ENCODE measurements at places on chromosomes 11 and 22.
A peak's percentile ranks its signal among the peaks of the same experiment; 100 is the strongest.

- DNase-seq = no peak
Observed at GRCh38 chr11:112520354-112520753, 259.7 kb upstream of the PLET1 start.

- peak; percentile 79 for DNase-seq
Observed at GRCh38 chr11:86068138-86068871, 579 bp downstream of the PICALM start.

- DNase-seq = peak; percentile 62
Observed at GRCh38 chr11:66659763-66660162, 17.9 kb downstream of the RBM4B start.

GRCh38 chr22:17164392-17165024, 5.4 kb upstream of the HDHD5 start:
- no peak for DNase-seq

- no peak for DNase-seq
Observed at GRCh38 chr11:57311109-57311936, 13.4 kb downstream of the TNKS1BP1 start.

DNA sequence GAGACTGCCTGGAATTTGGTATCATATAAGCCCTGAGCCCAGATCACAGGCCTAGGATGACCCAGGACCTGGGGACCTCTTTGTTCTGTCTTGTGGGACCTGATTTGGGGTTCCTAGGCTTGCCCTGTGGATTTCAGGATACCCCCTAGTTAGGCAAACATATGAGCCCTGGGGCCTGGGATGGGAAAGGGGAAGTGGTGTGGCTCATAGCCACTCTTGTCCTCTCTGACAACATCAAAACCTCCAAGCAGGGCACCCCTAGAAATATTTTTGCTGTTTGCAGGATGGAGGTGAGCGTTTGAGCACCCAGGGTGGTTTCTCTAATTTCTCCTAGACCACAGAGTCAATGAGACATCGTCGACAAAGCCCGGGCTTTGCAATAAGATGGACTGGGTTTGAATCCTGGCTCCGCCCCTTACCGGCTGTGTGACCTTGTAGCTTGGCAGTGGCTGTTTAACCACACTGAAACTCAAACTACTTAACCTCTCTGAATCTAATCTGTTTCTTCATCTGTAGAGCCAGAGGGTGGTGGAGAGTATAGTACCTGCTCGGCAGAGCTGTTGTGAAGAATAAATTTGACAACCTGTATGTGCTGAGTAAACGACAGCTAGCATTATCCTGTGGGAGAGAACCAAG, 5.3 kb upstream of the LRRC10B start:
- DNase-seq = no peak

DNA sequence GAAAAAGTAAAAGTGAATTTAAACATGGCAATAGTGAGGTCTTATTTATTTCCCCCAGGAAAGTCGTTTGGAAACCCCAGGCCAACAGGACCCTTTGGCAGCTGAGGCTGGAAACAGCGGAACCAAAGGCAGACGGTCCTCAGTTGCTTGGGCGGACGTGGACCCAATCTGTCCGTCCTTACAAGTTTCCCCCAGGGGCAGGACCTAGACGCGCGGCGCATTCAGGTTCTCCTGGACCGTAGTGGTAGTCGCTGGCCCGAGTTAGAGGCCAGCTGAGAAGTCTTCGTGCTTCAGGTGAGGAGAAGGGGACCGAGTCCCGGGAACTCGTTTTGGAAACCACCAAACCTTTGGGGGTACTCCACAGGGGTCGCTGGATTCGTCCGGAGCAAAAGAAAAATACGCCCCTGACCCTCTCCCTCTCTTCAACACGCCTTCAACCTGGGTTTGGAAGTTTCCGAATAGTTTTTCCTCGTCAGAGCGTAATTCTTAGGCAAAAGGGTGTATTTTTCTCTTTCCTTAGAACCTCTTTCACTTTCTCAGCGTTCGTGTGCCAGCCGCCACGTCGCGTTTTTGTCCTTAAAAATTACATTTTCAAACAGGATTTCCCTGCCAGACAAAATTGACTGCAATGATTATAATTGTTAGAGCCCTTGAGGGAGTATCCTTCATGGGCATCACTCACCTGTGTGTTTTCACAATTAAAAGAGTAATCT, 2.1 kb downstream of the METTL15 start:
- DNase-seq = peak; percentile 72

- DNase-seq = no peak
Observed at GRCh38 chr11:84660257-84660977, 966.7 kb downstream of the DLG2 start.

GRCh38 chr11:35539781-35540281, 14.4 kb upstream of the PAMR1 start:
- DNase-seq = no peak

DNA sequence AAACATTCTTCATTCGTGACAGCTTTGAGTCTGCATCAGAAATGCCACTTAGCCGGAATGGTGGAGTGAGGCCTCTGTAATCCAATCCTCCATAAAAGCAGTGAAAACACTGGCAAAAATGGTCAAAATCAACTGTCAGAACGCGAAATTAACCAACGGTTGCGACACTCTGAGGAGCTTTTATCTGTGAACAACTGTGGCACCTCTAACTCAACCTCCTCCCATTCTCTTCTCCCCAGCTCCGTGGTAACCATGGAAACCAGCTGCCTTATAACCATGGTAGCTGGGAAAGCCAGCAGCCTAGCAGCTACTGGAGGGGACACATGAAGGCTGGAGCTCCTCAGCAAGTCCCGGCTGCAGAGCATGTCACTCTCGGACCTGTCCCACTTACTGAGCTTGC, 20.3 kb downstream of the AP2A2 start:
- DNase-seq = no peak

DNA sequence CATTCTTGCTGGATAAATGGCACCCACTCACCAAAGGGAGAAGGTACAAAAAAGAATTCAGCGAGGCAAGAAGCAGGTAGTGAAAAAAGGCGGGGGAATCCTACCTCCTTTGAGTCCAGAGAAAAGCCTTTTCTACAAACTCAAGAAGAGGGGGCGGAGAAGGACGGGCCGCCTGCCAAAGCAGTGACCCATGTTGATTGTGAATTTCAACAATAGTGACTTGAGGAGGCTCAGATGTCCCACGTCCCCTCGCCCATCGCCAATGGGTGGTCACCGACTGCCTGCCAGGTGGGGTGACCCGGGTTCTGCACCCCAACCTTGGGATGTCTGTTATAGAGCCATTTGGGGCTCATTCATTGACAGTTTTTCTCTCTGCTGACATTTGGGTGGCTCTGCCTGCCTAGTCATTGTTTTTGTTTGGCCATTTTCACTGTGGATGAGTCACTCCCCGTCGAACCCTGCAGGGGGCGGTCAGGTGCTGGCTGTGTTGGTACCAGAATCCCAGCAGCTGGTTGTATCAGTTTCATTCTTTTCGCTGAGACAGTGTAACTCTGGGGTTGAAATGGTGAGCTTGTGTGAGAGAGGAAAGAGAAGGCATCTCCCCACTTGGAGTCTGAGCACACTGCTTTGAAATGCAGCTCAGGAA, 163.4 kb upstream of the NCAM1 start:
- DNase-seq = no peak

GRCh38 chr11:1868636-1869291, 15.9 kb downstream of the LSP1 start:
- DNase-seq = no peak

GRCh38 chr11:75891947-75892739, 77.1 kb downstream of the UVRAG start:
- peak; percentile 72 for DNase-seq

- no peak for DNase-seq
Observed at GRCh38 chr11:120518356-120518755, 6.8 kb downstream of the GRIK4 start.

DNA sequence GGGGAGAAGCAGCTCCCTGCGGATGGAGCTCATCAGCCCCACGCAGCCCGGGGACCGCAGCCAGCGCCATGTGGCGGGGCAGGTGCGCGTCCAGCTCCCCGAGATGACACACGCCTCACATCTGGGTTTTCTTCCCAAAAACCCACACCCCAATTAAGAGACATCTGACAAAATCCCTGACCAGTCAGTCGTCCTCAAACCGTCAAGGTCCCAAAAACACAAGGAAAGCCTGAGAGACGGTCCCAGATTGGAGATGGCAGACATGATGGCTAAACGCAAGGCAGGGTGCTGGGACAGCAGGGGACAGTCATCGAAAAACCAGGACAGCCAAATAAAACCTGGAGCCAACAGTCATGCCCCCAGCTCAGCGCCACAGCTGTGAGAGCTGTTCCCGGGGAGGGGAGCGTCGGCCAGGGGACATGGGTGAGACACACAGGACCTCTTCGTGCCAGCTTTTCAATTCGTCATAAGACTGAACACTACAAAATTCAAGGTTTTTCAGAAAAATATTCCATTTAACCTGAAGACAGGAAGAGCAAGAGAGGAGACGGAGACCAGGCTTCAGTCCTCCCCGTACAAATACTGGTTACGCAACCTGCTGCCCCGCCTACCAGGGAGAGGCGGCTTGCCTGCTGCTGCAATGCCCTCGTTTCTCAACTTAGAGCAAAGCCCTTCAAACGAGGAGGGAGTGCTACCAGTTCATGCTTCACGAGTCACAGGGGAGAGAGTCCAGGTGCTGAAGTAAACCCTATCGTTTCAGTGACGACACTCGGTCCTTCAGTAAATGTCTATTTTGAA, 10.5 kb downstream of the TOLLIP start:
- no peak for DNase-seq

- no peak for DNase-seq
Observed at GRCh38 chr11:115188898-115189278, 315.3 kb downstream of the CADM1 start.

GRCh38 chr11:110366291-110366690, 63.5 kb upstream of the FDX1 start:
- DNase-seq = no peak

DNA sequence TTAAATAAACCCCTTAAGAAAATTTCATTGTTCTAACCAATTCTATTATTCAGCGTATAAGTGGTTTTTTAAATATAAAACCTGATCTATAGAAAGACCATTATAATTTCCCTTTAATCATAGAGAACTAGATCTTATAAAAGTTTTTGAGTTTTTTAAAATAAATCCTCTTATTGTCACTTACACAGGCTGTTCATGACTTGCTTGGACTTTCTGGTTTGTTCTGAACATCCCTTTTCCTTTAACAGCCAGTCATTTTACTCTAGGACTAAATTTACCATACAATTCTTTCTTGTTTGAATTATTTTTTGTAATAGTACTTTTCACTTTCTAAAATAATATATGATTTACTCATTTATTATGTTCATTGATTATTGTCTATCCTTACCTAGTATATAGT, 4.7 kb downstream of the NXPE2 start:
- no peak for DNase-seq

- no peak for DNase-seq
Observed at GRCh38 chr11:85385111-85385510, 242.0 kb downstream of the DLG2 start.

- no peak for DNase-seq
Observed at GRCh38 chr11:1920128-1920908, 815 bp downstream of the TNNT3 start.

GRCh38 chr11:32987851-32988250, 27.8 kb upstream of the DEPDC7 start:
- DNase-seq = no peak

DNA sequence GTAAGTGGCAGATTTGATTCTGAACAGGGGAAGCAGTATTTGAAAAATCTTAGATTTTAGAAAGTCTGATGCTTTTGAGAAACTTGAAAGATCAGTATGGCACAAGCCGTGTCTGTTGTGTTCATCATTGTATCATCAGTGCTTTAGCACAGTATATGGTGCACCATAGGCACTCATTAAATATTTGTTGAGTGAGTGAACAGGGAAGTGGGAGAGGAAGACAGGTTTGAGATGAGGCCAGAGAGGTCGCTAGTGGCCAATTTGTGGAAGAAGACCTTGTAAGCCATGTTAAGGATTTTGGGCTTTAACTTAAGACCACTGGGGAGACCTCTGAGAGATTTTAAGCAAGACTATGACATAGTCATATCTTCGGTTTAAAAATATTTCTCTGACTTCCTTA, 12.9 kb downstream of the CHEK1 start:
- no peak for DNase-seq

GRCh38 chr11:47995360-47995769, 15.0 kb downstream of the PTPRJ start:
- DNase-seq = no peak

GRCh38 chr11:79330651-79331050, 110.2 kb downstream of the TENM4 start:
- no peak for DNase-seq

DNA sequence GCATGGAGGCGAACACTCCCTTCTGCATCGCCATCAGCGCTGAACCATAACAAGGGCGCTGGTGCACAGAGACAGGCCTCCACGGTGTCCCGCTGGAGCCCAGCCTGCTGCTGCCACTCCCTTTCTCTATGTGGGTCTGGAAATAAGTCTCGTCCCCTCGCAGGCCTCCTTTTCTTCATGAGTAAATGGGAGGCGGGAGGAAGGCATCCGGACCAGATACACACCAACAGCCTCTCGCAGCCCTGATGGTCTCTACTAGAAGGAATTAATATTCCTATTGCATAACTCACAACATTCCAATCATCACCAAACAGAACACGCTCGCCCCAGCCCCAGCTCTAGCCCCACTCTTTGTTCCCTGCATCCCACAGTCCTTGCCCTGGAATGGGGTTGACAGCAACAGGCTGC, 14.9 kb downstream of the RASD2 start:
- DNase-seq = no peak

- DNase-seq = no peak
Observed at GRCh38 chr11:32586576-32587190, 3.1 kb downstream of the EIF3M start.

DNA sequence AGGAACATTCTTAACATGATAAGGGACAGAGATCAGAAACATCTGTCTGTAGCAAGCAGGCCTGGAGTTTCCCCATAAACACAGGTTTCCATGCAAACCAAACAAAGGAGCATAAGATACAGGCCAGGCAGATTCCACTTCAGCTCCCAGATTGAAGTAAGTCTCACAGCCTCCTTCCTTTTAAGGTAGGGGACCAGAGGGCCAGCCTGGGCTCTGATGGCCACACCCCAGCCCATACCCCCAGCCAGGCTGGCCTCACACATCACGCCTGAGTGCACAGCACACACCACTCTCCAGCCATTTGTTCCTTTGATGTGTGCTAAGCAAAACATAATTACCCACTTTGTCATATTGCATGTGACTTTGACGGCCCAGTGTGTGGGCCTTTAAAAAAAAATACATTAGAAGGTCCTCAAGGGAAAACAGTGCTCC, 518.7 kb downstream of the NTM start:
- no peak for DNase-seq

DNA sequence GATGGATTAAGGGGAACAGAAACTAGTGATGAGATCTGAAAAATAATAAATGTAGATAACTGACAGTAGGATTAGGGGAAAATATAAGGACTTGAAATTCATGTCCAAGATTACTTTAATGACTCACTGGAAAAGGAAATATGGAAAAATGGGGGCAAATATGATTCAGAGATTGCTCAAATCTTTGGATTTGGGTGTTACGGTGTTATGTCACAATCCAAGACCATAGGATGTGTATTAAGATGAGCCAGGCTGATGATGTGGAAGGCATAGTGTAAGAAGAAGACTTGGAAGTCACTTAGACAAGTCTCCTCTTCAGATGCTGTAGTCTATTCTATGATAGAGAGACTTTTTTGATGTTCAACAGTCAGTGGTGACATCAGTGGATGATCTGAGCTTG, 323.7 kb downstream of the LUZP2 start:
- no peak for DNase-seq

GRCh38 chr11:123221584-123221983, 26.5 kb upstream of the CLMP start:
- DNase-seq = no peak
